T-helper 17 cell (primary cell): ENCODE measurements at places on chromosomes 13 and 19. TPM values are rescaled to one million over a fixed set of nuclear protein-coding genes. Genes with fewer than 3 reads are reported as not detected.
A peak's percentile ranks its signal among the peaks of the same experiment; 100 is the strongest.

- H3K4me3 ChIP-seq: no peak overlapping the region
- no peak for DNase-seq
- no peak overlapping the region for H3K27ac ChIP-seq
- no peaks in the 10 kb centered on the region for H3K27me3 ChIP-seq
Observed at GRCh38 chr13:113022745-113023574, 53.9 kb downstream of the MCF2L start.

Gene OR7G3
- total RNA-seq: not detected

GRCh38 chr19:12764698-12765097 is 10.7 kb downstream of the HOOK2 start:
- H3K4me3 ChIP-seq: no peak overlapping the region
- no peak for DNase-seq
- peaks cover 9% of the 10 kb centered on the region for H3K4me1 ChIP-seq
- no peak overlapping the region for H3K27ac ChIP-seq
- H3K36me3 ChIP-seq: no peaks in the 10 kb centered on the region

Gene ERF
- total RNA-seq: 82.1 TPM

DNA sequence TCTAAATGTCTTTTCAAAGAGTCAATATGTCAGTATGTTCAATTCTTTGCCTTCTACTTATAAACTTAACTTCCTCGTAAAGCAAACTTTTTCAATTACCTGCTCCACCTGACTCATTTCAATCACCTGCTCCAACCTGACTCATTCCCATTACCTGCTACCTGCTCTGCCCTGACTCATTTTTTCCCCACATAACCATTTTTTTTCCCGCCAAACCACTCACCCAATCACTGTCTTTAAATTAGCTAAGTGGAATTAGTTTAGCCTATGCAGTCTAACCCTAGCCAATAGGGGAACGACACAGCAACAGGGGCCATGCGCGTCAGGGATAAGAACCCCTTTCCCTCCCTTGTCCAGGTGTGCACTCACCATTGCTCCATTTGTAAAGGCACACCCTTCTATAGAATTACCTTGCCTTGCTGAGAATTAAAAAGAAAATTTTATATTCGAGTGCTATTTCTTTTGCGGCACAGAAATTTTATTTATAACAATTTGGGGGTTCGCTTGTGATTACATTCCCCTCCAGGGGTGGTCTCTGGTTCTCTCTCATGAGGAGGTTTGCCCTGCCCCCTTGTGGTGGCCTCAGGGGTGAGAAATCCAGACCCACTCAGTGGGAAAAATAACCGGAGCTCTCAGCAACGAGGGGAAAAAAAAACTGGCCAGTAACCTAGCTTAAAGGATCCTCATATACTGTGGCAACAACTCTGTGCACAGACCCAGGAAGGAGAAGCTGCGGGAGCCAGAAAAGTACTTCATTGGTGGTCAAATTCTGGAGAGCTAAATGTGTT is 193.1 kb downstream of the ZNF486 start:
- H3K4me1 ChIP-seq: no peaks in the 10 kb centered on the region
- no peaks in the 10 kb centered on the region for H3K36me3 ChIP-seq
- DNase-seq: no peak
- no peak overlapping the region for H3K4me3 ChIP-seq
- H3K27ac ChIP-seq: no peak overlapping the region

DNA sequence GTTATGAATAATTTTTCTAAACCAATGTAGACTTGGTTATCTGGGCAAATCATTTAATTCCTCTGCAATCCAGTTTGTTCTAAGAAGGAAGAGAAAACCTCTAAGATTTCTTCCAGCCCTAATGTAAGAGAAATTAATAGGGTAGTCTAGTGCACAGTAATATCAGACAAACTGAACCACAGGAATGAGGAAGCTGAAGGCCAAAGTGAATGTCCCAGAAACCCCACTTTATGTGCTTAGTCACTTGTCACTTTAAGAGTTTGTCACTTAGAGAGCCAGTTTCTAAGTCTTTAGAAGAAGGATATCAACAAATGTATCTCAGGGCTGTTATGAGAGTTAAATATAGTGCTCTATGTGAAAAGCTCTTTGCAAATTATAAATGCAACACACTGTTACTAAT is 750.6 kb downstream of the DIAPH3 start:
- H3K27ac ChIP-seq: no peak overlapping the region
- no peak overlapping the region for H3K4me3 ChIP-seq
- H3K4me1 ChIP-seq: no peaks in the 10 kb centered on the region
- no peak for DNase-seq
- no peaks in the 10 kb centered on the region for H3K36me3 ChIP-seq

Gene CYP4F3
- total RNA-seq: not detected

DNA sequence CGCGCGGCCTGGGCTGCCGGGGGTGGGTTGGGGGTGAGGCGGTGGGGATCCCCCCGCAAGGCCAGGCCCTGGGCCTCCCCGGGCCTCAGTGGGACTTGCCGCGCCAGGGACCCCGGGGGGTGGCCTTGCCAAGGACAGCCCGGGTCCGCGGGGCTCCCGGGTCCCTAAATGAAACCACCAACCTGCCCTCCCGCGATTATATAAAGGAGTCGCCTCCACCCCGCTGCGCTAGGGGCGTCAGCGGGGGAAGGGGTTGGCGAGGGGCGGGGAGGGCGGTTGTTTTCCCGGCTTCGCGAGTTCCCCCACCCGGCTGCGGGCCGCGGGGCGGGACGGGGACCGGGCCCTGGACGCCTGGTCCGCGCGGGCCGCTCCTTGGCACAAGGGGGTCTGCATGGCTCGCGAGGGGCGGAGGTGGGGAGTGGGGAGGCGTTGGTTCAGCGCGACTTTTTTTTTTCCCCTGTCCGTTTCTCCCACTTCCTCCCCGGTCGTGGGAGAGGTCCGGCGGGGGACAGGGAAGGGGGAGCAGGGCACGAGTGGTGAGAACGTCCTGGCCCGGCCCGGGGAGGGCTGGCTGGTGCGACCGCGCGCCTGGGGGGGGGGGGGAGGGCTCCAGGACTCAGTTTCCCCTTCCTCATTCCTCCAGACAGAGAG is 822 bp upstream of the ZBTB7A start:
- no peak for DNase-seq
- peaks cover 21% of the 10 kb centered on the region for H3K4me1 ChIP-seq
- H3K4me3 ChIP-seq: peak overlapping the region; percentile 89
- H3K27ac ChIP-seq: peak overlapping the region; percentile 85

Gene TUBA3C
- not detected for total RNA-seq

DNA sequence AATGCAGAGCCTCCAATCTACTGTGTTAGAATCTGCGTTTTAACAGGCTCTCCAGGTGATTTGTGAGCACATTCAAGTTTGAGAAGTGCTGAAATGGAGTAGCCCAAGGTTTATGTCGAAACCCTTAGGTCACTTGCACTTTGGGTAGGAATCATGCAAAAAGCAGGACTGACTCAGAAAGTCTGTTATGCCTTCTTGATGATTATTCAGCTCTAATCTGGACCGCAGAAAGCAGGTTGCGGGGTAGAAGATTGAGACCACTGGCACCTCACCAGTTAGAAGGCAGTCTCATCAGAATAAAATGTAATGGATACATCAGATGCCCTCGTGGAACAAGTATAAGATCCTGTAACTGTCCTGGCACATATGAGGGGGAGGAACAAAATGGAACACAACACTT is 326.3 kb downstream of the DCLK1 start:
- no peak for DNase-seq
- no peak overlapping the region for H3K27ac ChIP-seq
- no peaks in the 10 kb centered on the region for H3K36me3 ChIP-seq
- no peaks in the 10 kb centered on the region for H3K4me1 ChIP-seq
- H3K4me3 ChIP-seq: no peak overlapping the region

Gene ZNF625
- total RNA-seq: 1.4 TPM

Gene SYDE1
- total RNA-seq: 0.12 TPM

DNA sequence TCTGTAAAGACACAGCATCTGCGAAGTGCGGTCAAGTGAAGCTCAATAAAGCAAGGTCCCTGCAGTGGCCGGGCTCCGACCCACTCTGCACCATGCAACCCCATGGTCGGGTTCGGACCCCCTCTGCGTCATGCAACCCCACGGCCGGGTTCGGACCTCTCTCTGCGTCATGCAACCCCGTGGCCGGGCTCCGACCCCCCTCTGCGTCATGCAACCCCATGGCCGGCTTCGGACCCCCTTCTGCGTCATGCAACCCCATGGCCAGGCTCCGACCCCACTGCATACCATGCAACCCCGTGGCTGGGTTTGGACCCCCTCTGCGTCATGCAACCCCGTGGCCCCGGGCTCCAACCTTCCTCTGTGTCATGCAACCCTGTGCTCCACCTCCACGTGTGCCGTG is 43.8 kb downstream of the CARS2 start:
- peaks cover 6% of the 10 kb centered on the region for H3K36me3 ChIP-seq
- DNase-seq: no peak
- H3K27ac ChIP-seq: no peak overlapping the region
- no peak overlapping the region for H3K4me3 ChIP-seq
- peaks cover 17% of the 10 kb centered on the region for H3K4me1 ChIP-seq
- H3K27me3 ChIP-seq: no peaks in the 10 kb centered on the region

DNA sequence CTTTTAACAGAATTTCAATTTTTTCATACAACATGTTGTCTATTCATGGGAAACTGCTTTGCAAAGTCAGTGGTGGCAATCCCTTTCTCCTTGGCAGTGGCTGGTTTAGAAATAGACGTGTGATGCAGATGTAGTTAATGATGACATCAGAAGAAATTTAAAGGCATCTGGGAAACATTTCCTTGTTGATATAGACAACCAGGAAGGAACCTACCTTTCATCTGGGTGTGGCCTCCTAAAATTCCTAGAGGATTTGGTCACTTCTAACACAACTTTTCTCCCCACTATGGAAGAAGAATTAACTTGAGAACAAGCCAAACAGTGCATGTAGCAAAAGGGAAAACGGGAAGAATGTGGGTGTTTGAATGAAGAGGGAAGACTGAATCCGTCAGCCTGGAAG is 102.8 kb downstream of the EFNB2 start:
- H3K4me1 ChIP-seq: no peaks in the 10 kb centered on the region
- peaks cover 12% of the 10 kb centered on the region for H3K27me3 ChIP-seq
- H3K36me3 ChIP-seq: no peaks in the 10 kb centered on the region
- H3K4me3 ChIP-seq: no peak overlapping the region
